Choroid plexus epithelial cell (primary cell): ENCODE measurements at places on chromosomes 1 and 21.

DNA sequence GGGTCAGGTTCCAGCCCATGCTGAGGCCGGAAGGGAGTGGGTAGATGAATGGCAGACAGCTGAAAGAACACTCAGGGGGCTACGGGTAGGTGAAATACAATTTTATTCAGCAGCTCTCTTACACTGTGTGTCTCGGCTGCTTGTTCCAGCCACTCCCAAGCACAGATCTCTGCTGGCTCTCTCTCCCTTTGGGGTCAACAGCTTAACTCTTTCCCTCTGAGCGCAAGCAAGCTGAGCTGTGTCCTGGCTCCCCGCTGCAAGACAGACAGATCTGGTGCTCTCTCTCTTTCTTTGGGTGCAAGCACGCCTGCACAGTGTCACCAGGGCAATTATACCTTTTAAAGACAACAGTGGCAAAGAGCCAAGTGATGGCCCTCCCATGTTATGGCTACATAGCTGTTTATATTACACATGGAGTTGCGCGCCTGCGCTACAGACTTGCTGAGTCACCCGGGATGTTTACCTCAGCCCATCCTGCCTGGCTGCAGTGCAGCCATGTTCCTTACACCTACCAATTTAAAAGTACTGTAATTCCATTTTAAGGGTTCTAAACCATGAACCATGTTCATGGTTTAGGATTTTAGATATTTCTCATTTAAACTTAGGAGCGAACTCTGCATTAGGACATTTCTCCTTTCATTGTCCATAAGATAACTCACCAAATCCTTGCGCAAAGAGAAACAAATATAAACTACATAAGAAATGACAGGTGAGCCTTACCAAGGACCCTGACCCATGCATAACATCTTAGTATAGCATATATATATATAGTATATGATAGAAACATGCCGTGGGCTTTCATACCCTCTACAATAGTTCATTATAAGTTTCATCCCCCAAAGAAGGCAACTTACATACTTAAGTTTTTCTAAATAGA lies 396.5 kb downstream of the SMYD3 start:
- DNase-seq, result peak; percentile 89

GRCh38 chr1:153779781-153780541 lies 4.8 kb downstream of the SLC27A3 start:
- DNase-seq, result no peak

GRCh38 chr1:88001460-88001859 lies 672.8 kb downstream of the LMO4 start:
- DNase-seq, result peak; percentile 10

DNA sequence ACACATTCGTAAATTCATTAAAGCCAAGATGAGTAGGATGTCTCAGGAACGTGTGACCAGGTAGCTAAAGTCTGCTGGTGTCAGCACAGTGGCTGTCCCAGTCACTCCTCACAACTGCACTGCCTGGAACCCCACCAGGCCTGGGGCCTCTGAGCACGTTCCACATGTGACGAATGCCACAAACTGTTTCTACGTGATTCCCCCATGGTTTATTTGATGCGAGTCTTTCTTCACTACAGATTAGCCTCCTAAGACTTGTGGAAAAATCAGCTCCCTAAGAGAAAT lies 33.2 kb downstream of the PRDM15 start:
- no peak for DNase-seq

- peak; percentile 94 for DNase-seq
Measured at GRCh38 chr1:221829327-221830015, 87.6 kb upstream of the DUSP10 start.

GRCh38 chr21:46157987-46158451 lies 2.6 kb upstream of the FTCD start:
- no peak for DNase-seq

DNA sequence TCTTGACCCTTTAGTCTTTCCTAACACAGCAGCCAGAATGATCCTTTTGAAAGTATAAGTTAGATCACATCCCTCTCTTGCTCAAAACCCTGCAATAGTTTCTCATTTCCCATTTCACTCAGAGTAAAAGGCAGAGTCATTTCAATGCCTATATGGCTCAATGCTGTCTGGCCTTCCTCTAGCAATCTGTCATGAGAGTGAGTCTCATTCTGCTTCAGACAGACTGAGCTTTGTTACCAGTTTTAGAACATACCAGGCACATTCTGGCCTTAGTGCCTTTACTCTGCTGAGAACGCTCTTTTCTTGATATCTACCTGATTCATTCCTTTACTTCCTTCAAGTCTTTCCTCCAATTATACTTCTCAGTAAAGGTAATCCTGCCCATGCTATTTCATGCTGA lies 372.8 kb upstream of the PKN2 start:
- no peak for DNase-seq

DNA sequence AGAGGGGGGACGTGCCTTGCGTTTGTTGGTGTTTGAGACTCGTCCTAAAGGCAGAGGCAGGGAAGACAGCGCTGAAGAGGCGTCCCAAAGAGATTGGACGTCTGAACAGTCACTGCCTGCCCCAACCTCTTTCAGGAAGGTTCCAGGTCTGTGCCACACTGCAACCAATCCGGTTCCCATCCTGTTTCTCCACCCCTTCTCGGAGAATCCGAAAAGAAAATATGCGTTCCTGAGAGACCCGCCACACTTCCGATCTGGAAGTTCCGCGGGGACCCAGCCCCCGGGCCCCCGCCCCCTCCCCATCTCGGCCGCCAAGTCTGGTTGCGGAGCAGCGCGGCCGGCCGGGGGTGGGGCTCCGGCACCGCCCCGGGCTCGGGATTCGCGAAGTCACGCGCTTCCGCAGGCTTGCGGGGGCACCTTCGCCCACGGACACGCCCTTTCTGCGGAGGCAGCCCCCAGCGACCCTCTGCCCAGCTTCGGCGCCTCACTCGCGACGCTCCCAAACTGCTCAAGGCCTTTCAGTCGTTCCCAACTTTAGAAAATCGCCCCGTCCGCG lies 124.5 kb upstream of the DPYD start:
- DNase-seq, result peak; percentile 62

- peak; percentile 41 for DNase-seq
Measured at GRCh38 chr1:47367651-47368050, 34.1 kb downstream of the CMPK1 start.

DNA sequence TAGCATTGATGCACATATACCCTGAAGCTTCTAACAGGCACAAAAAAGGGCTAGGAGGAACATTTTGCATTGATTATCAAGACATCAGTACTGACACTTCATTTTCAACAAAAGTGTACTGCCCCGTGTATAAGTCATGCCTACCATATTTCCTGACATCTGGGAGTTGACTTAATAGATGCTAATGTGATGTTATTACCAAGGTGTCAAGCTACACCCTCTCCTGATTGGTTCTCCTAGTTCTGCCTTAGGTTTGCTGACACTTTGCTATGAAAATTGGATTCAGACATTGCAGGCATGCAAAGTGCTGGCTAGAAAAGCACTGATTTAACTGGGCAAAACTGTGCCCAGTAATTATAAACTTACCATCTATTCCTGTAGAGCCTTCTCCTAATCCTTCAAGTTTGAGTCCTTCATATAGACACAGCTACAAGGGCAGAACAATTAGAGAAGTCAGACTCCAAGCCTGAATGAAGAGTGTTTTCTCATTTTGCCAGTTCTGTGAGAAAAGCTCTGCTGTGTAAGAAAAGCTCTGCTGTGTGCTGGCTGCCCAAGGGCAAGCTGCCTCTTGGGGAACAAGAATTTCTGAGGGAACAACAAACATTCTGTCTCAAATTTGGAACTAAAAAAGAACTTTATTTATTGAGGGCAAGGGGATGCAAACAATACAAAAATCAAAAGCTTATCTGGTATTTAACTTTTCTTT lies 11.2 kb downstream of the S100A10 start:
- no peak for DNase-seq

DNA sequence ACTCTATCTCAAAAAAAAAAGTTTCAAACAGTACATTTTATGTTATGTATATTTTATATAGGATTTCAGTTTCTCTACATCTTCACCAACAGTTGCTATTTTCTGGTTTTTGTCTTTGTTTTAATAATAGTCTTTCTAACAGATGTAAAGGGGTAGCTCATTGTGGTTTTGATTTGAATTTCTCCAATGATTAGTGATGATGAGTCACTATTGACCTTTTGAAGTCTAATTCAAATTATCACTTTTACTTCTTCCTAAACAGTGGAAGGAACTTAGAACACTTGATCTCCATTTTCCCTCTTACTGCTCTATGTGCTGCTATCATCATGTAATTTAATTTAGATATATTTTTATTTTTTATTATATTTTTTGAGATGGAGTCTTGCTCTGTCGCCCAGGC lies 31.7 kb upstream of the SHCBP1L start:
- DNase-seq, result no peak

- no peak for DNase-seq
Measured at GRCh38 chr1:202801175-202801574, 7.0 kb downstream of the KDM5B start.
